Activated CD4-positive, alpha-beta memory T cell treated with anti-CD3 and anti-CD28 coated beads for 36 hours (primary cell): ENCODE measurements at places on chromosomes 3 and 15.
A peak's percentile ranks its signal among the peaks of the same experiment; 100 is the strongest.

DNA sequence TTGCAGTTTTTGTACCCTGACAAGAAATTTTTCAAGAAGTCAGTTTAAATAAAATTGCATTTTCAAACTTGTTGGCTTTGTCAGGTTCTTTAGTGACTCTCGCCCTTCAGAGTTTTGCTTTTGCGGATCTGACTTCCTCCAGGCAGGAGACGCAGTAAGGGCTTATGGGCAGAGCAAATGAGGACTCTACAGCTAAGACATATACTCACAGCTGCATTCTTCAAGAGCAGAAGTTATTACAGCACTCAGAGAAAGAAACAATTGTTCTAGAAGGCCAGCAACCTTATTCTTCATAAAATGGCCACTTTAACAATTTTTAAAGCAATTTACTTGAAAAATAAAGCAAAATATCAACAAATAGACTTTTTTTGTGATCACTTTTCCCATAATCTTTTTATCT, 438.8 kb upstream of the THRB start:
- DNase-seq = no peak

DNA sequence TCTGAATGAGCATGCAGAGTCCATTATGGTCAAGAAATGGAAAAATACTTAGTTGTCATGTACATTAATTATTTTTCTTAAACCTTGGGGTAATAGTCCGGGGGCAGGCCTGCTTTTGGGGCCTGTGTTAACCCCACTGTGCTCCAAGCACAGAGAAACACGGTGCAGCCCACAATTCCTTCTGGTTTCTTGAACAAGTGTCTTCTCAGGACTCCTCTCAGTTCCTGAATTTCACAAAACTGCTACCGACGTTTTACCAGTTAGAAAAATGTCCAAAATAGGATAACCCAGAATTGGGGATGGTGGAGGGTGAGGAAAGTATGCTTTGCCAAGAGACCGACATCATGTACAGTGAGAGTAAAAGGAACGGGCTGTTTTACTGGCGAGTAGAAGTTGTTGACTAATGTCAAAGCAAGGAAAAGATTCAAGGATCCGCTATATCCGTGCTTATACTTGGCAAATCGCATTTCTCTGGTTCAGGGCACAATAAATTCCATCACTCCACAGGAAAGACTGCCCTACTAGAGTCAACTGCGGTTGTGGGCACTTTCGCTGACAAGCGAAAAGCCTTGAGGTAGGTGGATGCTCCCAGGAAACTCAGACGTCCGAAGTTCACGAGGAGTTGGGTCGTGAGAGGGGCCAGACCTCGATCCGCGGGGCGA, 495 bp upstream of the NXPE3 start:
- no peak for DNase-seq

DNA sequence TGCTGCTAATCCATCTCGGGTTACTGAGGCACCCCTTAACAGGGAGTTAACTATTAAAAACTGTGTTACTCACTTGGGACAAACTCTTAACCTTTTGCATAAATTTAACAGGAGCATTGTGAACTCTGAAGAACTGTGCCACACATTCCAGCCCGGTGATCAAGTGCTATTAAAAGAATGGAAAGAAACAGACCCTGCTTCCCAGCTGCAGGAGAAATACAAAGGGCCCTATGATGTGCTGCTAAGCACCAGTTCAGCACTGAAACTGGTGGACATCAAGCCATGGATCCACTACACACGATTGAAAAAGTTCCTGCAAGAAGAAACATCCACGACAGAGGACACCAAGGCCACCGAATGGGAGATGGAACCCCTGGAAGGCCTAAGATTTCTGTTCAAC, 114.7 kb upstream of the PLCL2 start:
- DNase-seq = no peak

DNA sequence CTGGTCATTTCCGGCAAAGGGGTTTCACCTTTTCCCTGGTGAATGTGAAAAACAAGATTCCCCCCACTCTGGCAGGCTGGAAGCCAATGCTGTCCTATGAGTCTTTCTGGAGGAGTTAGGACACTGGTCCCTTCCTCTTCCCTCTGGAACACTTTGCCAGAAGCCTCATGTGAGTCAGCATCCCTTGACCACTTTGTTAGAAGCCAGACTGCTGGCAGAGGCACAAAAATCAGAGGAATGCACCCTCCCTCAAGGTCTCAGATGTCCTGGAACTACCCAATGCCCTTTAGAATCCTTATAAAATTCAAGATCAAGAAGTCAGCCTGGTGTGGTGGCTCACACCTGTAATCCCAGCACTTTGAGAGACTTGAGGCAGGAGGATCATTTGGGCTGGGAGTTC, 26.6 kb downstream of the ITGB5 start:
- DNase-seq = no peak

GRCh38 chr3:10783360-10784351, 32.4 kb upstream of the SLC6A11 start:
- peak; percentile 31 for DNase-seq

GRCh38 chr3:192244591-192244990, 482.8 kb downstream of the FGF12 start:
- no peak for DNase-seq

DNA sequence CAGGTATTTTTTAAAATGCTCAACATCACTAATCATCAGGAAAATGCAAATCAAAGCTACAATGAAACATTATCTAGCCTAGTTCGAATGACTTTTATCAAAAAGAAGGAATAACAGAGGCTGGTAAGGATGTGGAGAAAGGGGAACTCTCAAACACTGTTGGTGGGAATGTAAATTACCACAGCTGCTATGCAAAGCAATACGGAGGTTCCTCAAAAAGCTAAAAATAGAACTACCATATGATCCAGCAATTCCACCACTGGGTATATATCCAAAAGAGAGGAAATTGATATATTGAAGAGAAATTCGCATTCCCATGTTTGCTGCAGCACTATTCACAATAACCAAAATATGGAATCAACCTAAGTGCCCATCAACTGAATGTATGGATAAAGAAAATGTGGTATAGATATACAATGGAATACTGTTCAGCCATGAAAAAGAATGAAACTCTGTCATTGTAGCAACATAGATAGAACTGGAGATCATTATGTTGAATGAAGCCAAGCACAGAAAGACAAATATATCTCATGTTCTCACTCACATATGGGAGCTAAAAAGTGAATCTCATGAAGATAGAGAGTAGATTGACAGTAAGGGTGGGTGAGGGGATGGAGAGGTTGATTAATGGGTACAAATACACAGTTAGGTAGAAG, 19.7 kb upstream of the CLN6 start:
- DNase-seq = no peak

GRCh38 chr3:58347984-58348383, 15.3 kb downstream of the PXK start:
- no peak for DNase-seq

DNA sequence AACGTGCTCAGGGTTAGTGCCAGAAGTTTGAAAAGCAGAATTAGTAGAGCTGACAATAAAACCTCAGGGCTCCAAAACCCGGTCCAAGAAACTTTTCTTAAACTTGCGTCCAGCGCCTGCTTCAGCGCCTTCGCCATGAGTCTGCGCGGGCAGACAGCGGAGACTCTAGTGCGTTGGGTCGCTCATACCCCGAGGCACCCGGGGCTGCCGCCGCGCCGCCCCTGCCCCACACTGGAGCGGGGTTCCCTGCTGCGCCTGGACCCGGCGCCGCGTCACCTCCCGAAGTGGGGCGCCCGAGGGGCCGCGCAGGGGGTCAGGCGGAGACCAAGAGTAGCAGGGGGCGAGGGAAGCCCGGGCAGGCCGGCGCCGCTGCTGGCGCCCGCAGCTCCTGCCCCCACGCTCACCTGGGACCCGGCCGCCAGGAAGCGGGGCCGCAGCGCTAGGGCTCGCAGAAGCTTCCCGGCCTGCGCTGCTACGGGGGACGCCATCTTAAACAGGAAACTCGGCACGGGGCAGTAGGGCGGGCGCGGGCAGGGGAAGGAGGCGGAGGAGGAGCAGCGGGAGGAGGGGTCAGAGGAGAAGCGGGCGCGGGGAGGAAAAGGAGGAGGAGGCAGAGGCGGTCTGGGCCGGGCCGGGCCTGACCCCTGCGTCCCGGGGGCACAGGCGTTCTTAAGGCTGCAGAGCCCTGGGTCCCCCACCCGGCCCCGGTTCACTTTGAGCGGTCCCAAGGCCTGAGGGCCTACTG, at the start of gene SUCLG2:
Gene SUCLG2 (minus strand): TSS at position 514 of the 745 bp plus-strand sequence. CDS start 26 bp downstream, at position 488.
- peak; percentile 91 for DNase-seq

GRCh38 chr3:41900265-41900664, 61.6 kb downstream of the ULK4 start:
- no peak for DNase-seq

- peak; percentile 78 for DNase-seq
Observed at GRCh38 chr15:93030430-93031102, 58.4 kb downstream of the RGMA start.
